SHP77 treated with DMSO at 0.1 percent for 48 hours (cell line): ENCODE measurements at places on chromosomes 1 and 21.

- DNase-seq, result no peak
These were observed 29.1 kb upstream of the CAPZB start for GRCh38 chr1:19514391-19514831.

- no peak for DNase-seq
These were observed 14.4 kb downstream of the TMPRSS3 start for GRCh38 chr21:42381347-42381984.

DNA sequence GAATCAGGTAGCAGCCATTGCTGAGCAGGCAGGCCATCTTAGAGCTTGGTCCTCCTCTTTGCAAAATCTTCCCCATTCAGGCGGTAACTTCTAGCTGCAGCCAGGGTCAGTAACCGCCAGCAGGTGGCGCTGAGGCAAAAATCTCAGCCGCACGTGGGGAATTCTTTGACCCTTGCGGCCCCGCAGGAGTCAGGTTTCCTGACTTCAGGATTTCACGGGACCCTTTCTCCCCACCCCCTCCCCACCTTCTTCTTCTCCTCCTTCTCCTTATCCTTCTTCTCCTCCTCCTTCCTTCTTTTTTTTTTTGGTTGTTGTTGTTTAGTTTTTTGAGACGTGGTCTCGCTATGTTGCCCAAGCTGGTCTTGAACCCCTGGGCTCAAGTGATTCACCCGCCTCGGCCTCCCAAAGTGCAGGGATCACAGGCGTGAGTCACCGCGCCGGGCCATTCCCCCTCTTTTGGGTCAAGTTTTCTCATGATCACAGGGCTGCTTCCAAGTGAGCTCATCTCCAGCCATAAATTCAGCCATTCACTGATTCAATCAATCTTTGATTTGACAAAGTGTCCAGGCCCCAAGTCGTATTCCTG, 33.4 kb upstream of the TENT5B start:
- DNase-seq, result no peak

GRCh38 chr1:158998781-158999161, 10.9 kb upstream of the IFI16 start:
- DNase-seq, result peak; percentile 70

GRCh38 chr1:47870946-47871676, 126.1 kb downstream of the TRABD2B start:
- DNase-seq, result no peak

GRCh38 chr1:149934356-149934755, 2.3 kb downstream of the MTMR11 start:
- no peak for DNase-seq

DNA sequence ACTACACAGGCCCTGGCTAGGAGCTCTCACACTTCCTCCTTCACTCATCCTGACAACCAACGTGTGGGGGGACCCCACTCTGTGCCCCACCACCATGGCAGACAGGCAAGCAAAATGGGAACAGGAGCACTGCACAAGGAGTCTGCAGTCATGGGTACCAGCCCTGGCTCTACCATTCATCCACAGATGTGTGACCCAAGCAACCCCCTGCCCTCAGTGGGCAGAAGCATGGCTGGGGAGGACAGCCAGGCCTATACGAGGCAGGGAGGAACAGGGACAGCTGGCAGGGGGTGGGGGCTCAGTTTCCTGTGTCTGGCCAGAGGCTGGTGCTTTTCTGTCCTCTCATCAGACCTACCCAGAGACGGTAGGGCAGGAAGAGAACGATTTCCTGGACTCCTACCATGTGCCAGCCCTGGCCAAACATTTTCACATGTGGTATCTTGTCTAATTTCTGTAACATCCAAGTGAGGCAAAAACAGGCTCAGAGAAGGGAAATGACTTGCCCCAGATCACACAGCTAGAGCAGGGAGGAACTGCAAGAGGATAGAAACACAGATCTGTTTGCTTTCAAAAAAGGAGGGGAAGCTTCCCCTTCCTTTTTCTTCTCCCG, 178.0 kb downstream of the HIVEP3 start:
- no peak for DNase-seq

DNA sequence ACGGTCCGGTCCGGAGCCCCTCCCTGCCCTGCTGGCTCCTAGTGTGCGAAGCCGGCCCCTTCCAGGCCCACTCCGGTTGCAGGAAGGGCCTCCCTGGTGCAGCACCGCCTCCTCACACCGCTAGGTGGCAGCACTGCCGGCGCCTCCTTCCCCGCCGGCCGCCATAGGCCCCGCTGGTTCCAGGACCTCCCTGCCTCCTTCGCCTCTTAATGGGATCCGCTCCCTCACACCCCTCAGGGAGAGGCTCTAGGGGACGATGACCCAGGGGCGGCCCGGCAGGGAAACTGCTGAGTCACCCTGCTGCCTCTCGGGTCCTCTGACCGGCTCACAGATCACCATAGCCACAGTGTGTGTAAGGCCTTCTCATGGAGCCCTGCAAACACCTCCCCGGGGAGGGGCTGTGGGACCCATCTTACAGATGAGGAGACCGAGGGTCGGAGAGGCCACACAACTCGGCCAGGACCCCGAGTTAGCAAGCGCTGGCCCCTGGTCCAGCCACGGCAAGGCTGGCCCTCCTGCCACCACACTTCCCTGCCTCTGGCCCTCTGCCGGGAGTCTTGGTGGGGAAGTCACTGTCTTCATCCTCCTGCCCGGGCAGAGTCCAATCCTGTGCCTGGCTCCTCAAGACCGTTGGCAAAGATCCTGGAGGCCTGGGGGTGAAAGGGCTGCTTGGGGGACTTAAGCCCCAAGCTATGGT, 1.6 kb upstream of the AJAP1 start:
- DNase-seq, result peak; percentile 0

- no peak for DNase-seq
These were observed 183.6 kb downstream of the NR5A2 start for GRCh38 chr1:200211157-200211556.

- no peak for DNase-seq
These were observed 397.2 kb downstream of the NEGR1 start for GRCh38 chr1:71885171-71885570.

GRCh38 chr1:158199849-158200248, 19.2 kb downstream of the CD1D start:
- DNase-seq, result no peak

- no peak for DNase-seq
These were observed 58.4 kb downstream of the VPS26C start for GRCh38 chr21:37208741-37209225.

DNA sequence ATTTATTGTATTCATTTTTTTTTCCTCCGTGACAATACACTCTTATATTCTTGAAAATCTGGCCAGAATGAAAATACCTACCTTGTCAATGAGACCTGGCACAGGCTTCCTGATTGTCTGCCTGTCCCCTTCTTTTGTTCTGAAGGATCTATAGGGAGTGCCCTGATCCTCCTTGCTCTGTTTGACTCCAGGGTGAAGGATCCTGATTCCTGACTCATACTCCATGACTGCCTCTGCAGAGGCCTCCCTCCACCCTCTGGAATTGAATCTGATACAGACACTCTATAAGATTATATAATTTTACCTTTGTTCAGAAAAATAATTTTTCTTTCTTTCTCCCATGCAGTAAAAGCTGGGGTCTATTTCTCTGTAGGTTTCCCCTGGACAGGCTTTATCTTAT, 116.2 kb downstream of the HMCN1 start:
- DNase-seq, result no peak

DNA sequence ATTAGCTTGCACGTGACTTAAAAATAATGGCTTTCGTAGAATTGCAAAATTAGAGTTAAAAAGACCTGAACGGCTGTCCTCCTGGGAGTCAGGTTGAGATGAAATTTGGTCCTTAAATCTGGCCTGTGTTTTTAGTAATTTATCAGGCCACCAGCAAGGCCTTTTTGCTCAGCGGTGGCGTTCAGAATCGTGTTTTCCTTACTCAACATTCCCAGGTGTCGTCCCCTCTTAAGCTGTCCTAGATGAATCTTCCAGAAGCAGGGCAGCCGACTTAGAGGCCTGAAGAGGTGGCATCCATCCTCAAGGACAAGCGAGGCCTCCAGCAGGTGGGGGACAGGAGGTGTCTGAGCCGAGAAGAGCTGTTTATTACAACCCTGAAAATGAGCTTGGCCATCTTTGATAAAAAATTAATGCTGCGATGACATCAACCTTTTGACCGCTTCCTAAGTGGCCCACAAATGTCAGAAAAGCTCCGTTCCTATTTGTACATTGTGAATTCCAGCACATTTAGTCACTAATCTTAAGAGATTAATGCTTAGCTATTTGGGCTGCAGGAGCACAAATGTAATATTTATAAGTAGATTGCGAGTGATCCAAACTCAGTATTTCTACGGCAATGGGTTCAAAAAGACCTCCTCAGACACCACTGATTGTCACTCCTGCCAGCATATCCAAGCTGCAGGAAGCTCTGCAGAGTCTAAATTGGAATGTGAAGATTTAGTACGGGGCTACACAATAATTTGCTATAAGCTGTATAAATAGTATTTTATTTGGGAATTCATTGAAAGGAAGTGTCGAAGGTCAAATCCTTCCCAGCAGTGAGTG, 344.1 kb upstream of the VAMP3 start:
- no peak for DNase-seq

GRCh38 chr1:224168859-224169380, 14.1 kb upstream of the DEGS1 start:
- DNase-seq, result no peak

GRCh38 chr1:11664336-11665065, 501 bp downstream of the FBXO6 start:
- no peak for DNase-seq

- DNase-seq, result no peak
These were observed at the start of gene HDGF for GRCh38 chr1:156751451-156751756. Gene HDGF, minus strand, starts transcription at chr1:156751675. Its CDS starts 246 bp downstream, at chr1:156751429.

DNA sequence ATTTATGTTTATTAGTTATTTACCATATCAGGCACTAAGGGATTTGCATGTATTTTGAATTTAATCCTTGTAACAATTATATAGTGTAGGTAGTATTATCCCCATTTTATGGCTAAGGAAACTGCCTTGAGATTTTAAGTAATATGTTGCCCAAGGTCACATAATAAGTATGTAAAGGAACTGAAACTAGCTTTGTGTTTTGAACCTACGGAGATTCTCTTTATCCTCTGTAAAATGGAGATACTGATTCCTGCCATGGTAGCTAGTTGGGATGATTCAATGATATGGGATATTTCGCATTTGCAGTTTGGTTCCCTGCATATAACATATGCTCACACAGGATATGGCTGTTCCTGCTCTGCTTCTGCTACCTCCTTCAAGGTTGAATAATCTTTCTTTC, 144.3 kb downstream of the ST6GALNAC3 start:
- DNase-seq, result no peak

DNA sequence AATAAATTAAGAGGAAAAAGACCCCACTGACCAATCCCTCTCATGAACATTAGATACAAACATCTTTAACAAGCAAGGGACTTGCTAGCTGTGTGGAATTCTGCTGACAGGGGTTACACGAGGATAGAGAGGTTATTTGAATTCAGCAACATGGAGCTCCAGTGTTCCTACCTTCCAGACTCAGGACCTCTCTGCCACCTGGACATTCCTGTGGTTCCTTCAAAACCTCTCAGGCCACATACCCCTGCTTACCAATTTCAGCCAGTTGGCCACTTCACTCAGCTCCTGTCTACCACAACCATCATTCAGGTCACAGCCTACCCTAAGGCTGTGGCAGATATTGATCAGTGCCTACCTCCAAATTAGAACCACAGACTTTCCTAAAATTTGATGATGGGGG, 147.5 kb downstream of the RRAGC start:
- DNase-seq, result no peak

GRCh38 chr1:205598841-205599668, 32.8 kb downstream of the ELK4 start:
- no peak for DNase-seq

- DNase-seq, result no peak
These were observed 142.1 kb downstream of the DPYD start for GRCh38 chr1:97778718-97779117.

- DNase-seq, result no peak
These were observed 6.1 kb downstream of the TSACC start for GRCh38 chr1:156344409-156344808.

GRCh38 chr1:153985941-153986761, at the start of gene RAB13:
Gene RAB13, minus strand, starts transcription at chr1:153986339. Its CDS starts 103 bp downstream, at chr1:153986236.
- peak; percentile 92 for DNase-seq

GRCh38 chr1:7380712-7381111, 390.4 kb upstream of the VAMP3 start:
- no peak for DNase-seq

- no peak for DNase-seq
These were observed 19.1 kb upstream of the TMCO1 start for GRCh38 chr1:165787741-165788140.

GRCh38 chr1:114316204-114316603, 162.5 kb upstream of the SYT6 start:
- DNase-seq, result no peak

DNA sequence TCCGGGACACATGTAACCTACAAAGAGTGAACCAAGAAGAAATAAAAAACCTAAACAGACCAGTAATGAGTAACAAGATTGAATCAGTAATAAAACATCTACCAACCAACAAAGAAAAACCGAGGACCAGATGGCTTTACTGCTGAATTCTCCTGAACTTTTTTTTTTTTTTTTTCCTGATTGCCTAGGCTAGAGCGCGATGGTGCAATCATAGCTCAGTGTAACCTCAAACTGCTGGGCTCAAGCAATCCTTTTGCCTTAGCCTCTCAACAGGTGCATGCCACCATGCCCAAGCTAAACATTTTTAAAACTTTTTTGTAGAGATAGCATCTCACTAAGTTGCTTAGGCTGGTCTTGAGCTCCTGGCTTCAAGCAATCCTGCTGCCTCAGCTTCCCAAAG, 11.2 kb upstream of the FGGY start:
- no peak for DNase-seq

DNA sequence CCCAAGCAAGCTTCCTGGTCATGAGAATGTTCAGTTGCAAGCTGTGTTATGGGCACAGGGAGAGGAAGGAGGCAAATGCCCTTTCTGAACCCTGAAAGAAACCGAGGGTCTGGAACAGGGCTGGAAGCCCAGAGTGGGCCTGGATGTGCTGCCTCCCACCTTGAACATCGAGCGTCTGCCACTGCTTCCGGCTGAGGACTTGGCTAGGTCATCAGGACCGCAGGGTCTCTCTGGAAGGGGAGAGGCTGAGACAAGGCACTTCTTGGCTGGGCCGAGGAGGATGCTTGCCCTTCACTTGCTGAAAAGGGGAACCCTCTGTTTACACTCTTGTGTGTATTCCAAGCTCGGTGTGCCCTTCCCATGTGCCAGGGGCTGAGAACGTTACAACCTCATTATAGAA, 168.0 kb upstream of the C1orf174 start:
- DNase-seq, result no peak

DNA sequence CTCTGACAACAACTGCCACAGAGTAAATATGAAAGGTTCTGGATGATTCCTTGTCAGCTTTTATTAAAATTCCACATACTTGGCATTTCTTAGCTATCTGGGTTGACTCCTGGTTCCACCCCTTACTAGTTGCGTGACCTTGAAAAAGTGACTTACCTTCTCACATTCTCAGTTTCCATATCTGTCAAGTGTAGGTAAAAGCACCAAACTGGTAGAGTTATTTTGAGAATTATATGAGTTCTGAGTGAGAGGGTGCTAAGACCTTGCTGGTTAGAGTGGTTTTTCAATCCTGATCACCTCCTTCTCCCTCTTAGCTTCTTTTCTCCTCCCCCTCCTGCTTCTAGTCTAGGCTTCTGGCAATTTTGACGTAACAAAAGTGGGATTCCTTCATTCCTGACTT, 83.4 kb upstream of the ABCD3 start:
- no peak for DNase-seq
